GM20000 (cell line): ENCODE measurements at places on chromosomes 1 and 21.

DNA sequence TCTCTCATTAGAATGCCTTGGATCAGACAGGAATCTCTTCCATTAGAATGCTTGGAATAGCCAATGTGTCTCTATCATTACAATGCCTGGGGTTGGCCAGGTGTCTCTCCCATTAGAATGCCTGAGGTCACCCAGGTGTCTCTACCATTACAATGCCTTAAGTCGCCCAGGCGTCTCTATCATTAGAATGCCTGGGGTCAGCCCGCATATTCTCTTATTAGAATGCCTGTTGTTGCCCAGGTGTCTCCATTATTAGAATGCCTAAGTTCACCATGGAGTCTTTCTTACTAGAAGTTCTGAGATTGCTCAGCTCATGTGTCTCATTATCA lies 60.2 kb downstream of the RNF187 start:
- no peak for DNase-seq

GRCh38 chr1:108686614-108687313 lies 5.3 kb upstream of the PRPF38B start:
- no peak for DNase-seq

DNA sequence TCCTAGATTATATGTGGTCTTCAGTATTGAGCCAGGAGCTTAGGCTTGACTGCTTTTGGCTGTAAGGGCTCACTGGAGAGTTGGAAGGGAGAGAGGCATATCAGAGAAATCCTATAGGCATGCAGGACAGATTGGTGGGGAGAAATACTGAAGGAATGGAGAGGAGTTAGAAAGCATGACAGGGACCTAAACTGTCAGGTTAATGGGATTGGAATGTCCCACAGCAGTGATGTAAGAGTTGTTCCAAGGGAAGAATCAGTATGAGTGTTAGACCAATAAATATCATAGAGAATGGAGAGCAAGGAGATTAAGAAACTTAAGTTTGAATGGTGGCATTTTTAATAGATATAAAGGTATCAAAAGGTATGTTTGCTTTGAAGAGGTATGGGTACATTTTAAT lies 39.7 kb downstream of the SLC35A3 start:
- DNase-seq: no peak

- DNase-seq: no peak
These were observed 69.4 kb downstream of the TDRD5 start for GRCh38 chr1:179661018-179661417.

DNA sequence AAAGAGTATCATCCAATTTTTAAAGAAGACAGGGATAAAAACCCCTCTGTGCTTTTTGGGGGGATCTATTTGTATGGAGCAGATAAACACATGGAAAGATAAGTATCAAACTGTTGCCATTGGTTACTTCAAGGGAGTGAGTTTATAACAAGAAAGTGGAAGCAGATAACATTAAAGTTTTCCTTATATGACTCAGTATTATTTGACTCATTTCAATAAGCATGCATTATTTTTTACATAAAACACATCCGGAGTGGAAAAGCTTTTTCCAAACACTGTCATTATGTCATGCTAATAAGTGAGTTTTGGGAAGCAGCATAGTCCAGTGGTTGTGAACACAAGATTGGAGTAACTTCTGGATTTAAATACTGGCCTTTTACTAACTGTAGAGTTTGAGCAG lies 452.2 kb downstream of the LTN1 start:
- no peak for DNase-seq

DNA sequence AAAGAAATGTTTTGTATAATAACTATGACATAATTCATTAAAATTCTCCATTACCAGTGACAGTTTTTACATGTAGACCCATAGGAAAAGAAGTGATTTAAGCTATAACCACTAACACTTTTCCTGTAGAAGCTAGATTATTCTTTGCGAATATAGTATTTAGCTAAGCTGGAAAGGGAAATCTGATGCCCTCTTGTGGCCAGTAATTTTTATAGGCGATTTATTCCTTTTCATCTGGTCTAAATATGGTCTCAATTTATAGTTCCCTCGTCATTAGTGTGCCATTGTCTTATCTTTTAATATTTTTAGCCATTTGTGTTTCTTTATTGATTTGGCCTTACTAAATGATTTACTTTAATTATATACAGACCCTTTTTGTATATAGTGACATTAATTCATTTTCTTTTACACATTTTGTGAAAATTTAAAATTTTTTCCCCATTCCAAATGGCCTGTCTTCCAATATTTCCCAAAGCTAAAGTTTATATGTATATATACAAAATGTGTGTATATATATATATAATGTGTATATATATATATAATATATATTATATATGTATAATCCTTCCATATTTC lies 26.7 kb downstream of the BTG3 start:
- DNase-seq: no peak

GRCh38 chr1:40824591-40825434 lies 37.4 kb downstream of the CITED4 start:
- DNase-seq: no peak

GRCh38 chr1:208269338-208269666 lies 25.1 kb upstream of the PLXNA2 start:
- no peak for DNase-seq

DNA sequence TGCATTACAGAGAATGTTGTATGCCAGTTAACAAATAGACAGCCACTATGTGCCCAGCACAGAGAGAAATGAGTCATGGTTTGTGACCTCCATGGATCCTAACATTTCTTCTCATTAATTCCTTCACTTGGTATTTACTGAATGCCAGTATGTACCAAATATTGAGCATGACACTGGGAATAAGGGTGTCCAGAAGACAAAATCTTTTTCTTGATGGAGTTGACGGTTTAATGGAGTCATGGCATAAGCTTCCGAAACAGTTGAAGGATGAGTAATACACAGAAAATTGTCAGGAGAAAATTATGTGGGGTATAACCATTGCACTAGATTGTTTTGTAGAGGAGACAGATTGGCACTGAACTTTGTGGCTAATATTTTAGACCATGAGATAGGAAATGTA lies 36.9 kb downstream of the PTGFR start:
- no peak for DNase-seq

DNA sequence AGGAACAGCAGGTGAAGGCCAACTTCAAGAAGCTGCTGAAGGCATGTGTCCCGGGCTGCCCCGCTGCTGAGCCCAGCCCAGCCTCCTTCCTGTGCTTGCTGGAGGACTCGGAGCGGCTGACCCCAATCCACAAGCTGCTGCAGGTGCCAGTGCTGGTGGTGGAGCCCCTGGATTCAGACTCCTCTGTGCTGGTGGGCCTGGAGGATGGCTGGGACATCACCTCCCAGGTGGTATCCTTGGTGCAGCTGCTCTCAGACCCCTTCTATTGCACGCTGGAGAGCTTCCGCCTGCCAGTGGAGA lies 20.1 kb upstream of the NPPB start:
- DNase-seq: no peak

DNA sequence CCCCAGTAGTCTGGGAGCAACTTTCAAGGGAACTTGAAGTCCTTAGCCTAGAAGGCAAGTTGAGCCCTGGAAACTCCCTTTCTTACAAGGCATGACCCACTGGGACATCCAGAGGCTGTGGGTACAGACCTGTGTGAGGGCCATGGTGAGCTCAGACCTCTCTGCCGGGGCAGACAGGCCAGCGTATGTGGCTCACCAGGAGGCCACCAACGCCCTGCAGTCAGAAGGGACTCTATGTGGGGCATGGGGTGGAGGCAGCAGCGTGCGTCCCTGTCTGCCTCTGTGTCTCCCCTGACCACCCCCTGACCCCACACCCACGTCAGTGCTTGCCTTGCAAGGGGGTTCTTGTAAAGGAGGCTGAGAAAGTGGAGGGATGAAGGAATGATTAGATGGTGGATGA lies 10.8 kb downstream of the COQ8A start:
- DNase-seq: no peak

GRCh38 chr1:214377485-214377884 lies 96.5 kb downstream of the SMYD2 start:
- no peak for DNase-seq
